ENCODE measurements at places on chromosomes 2 and 18. TPM values are rescaled to one million over a fixed set of nuclear protein-coding genes. Genes with fewer than 3 reads are reported as not detected.

GRCh38 chr2:74146929-74147726 is 584 bp downstream of the BOLA3 start:
- peak; percentile 31 for DNase-seq

- no peak for DNase-seq
These were observed 215.3 kb downstream of the GCA start for GRCh38 chr2:162559194-162559593.

- DNase-seq = no peak
These were observed 21.6 kb downstream of the MERTK start for GRCh38 chr2:111919794-111920608.

DNA sequence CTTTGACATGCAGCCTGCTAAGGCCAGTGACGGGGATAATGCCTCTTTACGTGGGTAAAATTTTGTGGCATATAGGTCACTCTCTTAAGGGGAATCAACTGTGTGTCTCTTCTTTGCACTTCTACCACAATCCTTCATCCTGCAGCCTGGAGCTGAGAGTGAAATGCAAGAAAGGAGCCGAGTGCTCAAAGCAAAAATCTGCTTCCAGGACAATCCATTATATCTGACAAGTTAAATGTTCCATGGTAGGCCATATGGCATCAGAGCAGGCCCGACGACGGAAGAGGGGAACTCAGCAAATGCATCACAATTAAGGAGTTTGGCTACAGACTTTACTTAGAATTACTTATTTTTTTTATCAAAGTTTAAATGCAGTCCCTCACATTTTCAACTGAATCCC is 171.2 kb downstream of the TCF4 start:
- DNase-seq = no peak

DNA sequence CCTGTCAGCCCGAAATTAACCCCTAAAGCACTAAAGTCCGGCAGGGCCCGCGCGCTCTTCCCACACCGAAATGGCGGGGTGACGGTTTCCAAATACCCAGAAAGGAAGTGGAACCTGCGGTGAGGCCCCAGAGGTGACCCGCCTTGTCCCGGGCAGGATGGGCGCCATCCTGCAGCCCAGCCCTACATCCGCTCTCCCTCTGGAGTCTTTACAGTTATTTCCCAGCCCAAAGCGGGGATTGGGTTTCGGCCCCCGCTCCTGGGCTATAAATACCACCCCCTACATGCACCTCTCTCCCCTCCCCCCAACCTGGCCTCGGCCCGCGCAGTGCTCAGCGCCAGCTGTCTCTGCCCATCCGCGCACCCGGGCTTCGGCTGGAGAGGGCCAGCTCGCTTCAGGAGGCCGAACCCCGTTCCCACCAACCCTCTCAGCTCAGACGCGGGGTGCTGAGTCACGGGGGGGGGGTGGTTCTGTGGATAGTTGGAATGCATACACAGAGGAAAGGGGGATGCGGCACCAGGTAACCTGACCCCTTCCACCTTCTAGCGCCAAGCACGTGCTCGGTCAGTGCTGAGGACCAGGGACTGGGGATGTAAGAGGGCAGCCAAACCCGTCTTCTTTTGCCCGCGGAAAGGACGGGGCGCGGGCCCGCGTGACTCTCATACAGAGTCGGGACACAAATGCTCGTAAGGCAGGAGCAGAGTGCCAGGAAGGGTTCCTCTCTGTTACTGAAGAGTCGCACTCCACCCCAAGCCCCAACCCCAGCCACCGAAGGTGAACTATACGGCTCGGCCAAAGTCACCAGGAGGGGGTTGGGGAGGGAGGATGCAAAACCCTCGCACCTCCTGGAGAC is at the start of gene TUBA4B:
TUBA4B (plus strand) TSS at position 344 of the 853 bp plus-strand sequence; CDS start at position 509, 165 bp downstream.
- DNase-seq = no peak

GRCh38 chr2:168738062-168738461 is 64.4 kb upstream of the NOSTRIN start:
- no peak for DNase-seq

Gene NOL4
- total RNA-seq = not detected

DNA sequence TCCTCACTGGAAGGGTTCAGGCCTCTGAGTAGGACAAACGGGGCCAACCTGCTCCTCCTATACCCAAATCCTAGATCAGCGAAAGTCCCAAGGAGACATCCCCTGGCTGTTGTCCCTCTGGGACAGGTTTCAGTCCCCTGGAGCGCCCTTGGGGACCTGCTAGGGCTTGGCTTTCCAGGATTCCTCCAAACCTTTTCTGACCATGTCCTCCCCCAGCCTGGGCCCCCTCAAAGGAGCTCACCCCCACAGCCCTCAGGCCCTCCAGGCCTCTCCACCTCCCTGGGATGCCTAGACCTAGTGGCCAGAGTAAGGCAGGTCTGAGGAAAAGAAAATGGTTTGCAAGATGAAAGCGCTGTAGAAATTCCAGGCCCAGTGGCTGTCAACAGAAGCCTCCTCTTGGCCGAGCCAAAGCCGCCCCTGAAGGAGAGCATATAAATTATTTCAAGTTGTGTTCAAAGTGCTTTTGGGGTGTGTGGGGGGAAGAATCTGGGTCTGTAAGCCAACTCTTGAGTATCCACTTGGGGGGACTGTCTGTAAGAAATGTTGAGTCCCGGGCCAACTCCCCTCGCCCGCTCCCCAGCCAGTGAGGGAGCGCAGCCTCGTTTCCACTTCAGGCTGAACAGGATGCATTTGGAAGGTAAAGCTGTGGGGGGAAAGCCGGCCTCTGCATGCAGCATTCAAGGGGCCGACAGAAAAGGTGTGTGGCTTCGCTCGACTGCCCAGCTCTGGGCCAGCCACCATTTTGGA is 158.6 kb downstream of the DYSF start:
- DNase-seq = no peak

DNA sequence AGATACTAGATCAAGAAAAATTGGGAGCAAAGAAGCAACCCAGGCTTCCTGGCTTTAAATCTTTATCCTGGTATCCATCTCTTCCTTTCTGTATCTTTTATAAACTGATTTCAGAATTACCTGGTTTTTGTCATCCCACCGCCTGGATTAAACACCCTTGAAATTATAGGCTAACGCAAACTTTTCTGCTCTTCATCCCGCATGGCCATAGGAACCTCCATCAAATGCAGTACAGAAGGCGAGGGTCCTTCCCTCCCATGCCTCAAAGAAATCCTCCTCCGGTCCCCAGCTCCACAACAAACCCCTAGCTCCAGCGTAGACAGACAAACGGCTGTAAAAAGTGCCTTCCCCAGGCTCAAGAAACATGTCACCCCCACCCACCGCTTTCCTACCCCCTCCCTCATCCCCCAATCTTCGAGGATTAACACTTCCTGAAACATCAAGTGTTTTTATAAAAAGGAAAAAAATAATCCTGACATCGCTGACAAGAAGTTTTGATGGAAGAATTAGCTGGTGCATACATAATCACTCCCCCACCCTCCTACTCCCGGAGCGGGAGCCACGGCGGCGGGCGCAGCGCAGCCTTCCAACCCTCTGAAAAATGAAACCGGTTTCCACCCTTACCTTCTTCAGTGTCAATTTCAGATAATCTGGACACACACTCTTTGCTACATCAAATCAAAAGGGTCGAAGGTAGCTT is 7.6 kb downstream of the DLX1 start:
- no peak for DNase-seq

DNA sequence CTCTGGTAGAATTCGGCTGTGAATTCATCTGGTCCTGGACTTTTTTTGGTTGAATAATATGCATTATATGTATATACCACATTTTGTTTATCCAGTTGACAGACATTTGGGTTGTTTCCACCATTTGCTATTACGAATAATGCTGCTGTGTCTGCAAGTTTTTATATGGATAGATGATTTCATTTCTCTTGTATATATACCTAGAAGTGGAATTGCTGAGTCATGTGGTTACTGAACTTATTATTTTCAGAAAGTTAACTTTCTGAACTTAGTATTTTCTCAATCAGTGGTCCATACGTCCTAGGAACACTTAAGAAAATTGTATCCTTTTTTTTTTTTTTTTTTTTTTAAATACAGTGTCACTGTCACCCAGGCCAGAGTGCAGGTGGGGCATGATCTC is 63.3 kb downstream of the RIF1 start:
- no peak for DNase-seq

Gene PLCD4
- total RNA-seq = 1.2 TPM

- DNase-seq = peak; percentile 86
These were observed 6.2 kb downstream of the PRKD3 start for GRCh38 chr2:37318401-37318800.

- DNase-seq = peak; percentile 46
These were observed 92.3 kb downstream of the B3GNT2 start for GRCh38 chr2:62287899-62288880.

- DNase-seq = peak; percentile 81
These were observed 114.7 kb downstream of the TNS1 start for GRCh38 chr2:217887841-217888701.

DNA sequence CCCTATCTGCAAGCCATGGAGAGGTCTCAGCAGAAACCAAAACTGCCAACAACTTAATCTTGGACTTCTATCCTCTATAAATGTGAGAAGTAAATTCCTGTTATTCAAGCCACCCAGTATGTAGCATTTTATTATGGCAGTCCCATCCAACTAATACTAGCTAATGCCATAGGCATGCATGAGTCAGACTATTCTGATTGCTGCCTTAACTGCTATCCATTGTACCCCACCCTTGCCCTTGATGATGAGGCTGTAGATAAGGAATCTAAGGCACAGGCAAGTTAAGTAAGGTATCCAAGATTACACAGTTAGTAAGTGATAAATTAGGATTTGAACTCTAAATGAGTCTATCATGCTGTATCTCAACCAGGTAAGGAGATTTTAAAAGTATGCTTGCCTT is 223.0 kb downstream of the UBE2E3 start:
- peak; percentile 88 for DNase-seq

- DNase-seq = no peak
These were observed 46.2 kb downstream of the EMILIN2 start for GRCh38 chr18:2893056-2893455.

Gene ALLC
- not detected for total RNA-seq

Gene NDUFB3
- 198 TPM for total RNA-seq

DNA sequence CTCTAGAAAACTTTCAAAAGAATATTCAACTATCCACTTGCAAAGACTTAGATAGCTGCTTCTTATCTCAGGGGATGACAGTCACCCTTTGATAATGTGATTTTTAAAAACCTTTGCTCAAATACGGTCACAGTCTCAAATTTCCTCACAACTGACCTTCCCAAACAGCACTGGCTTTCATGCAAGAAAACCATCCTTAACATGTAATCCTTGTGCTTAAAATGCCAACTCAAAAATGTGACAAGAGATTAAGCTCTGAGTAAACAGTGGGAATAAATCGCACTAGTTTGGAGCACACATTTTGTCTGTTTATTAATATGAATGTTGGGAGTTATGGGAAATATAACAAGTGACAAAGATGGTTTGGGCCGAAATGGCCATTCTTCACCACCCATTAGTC is 87.5 kb upstream of the CCBE1 start:
- no peak for DNase-seq

DNA sequence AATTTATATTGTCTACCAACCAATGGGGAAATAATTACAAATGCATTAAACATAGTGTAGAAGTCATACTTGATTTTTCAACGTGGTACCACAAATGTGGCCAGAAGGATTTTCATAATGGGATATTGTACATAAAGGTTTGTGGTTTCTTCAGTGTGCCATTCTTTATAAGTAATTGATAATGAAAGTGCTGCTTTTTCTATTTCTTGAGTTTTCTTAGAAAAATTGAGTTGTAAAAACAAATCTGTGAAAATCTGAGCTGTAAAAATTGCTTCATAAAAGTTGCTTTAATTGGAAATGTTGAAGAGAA is 103.6 kb downstream of the KYNU start:
- DNase-seq = no peak

GRCh38 chr2:195628666-195629065 is 28.4 kb upstream of the SLC39A10 start:
- no peak for DNase-seq

DNA sequence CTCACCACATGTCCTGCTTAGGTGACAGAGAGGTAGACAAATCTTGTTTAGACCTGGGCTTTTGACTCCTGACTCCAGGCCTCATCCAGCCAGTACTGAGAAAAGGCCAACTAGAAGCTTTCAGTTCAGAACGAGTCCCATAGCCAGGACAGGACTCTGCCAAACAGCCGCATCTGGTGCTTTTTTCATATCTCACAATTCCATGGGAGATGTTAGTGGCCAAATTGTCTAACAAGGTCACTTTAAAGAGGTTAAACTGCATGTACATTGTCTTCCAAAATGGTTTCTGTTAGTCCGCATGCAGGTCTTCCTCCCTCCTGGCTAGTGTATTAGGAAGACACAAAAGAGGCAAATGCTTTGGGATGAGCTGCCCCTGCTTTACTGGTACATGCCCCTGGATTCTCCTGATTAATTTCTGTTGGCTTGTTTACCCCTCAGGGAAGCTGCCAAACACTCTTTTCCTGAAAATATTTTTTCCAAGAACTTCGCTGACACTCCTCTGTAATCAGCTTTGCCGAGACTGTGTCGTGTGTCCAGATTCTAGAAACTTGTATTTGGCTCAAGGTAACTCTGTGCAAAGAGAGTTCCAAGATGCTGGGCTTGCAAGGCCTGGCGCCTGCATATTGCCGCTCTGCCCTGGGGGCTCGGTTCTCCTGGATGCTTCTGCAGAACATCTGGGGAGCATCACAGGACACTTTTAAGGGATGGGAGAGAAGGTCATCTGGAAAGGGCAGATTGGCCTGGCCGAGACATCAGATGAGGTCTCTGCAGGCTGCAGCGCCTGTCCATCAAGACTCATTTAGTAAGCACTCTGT is 209.2 kb upstream of the APCDD1 start:
- no peak for DNase-seq

- DNase-seq = no peak
These were observed 29.9 kb downstream of the ST3GAL5 start for GRCh38 chr2:85858841-85859240.

Gene SPATS2L
- total RNA-seq = 40.7 TPM

Gene CHMP3
- total RNA-seq = 87.5 TPM

- no peak for DNase-seq
These were observed 73.1 kb downstream of the TLK1 start for GRCh38 chr2:171087547-171087946.

DNA sequence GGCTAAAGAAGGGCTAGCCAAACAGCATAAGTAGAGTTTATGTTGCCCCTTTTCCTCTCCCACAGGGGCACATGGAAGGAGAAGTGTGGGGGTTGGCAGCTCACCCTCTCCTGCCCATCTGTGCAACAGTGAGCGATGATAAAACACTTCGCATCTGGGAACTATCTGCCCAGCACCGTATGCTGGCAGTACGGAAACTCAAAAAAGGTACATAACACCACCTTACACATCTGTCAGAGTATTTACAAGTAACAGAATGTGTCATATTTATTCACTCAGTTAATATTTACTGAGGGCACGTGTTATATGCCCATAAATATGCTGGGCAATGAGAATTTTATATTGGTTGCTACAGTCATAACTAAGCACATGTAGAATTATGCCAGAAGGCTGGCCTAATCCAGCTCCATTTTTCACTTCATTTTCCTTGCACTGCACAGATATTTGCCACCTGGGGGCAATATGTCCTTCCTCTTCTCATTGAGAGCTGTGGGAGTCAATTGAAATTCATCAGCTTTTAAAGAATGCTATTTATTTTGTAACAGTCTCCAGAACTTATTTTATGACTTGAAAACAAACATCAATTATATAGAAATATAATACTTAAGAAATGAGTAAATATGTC is 150.6 kb downstream of the RTN4 start:
- DNase-seq = peak; percentile 79
